Iris pigment epithelial cell (primary cell): ENCODE measurements at places on chromosomes 7 and 10.

DNA sequence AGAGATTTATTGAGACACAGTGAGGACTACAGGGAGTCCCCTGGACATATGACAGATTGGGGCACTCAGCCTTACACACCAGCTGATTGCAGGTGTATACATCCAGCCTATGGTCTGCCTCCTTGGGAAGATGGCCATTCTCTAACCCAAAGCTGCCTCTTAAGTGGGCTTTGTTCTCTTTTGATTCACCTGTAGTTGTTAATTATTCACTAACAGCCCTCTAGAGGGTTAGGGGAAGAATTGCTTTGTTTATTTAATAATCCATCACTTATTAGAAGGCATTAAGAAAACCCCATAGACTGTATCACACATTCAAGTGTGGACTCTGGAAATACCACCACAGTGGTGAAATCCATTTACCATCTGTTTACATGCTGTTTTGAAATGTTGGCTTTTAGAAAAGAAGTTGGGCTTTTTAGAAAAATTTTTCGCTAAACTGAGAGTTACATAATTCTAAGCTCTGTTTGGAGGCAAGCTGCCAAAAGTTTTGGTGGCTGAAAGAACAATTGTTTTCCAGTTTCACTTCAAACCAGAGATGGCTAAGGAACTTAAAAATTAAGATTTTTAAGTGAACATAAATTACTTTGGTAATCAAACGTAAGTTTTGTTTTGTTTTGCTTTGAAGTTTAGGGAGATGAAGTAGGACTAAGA, 379.1 kb downstream of the ADRA2A start:
- DNase-seq: no peak

GRCh38 chr10:1401071-1401965, 336.0 kb downstream of the ADARB2 start:
- DNase-seq: no peak

GRCh38 chr10:96470116-96470743, 43.5 kb downstream of the TLL2 start:
- DNase-seq: peak; percentile 57

DNA sequence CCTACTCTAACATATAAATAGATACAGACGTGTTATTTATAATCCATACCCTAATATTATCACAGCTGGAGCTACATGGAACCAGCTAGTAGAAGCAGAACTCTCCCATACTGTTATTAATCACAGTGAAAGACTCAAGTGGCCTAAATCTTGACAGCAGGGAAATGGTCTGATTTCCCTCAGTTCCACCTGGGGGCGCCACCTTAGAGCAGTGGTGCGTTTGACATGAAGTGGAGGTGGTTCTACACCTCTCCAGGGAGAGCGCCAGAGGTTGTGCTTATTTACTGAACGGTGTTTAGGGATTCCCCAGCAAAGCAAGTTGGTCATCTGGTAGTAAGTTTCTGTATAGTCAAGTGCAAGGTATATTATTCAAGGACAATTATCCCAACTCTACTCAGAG, 17.6 kb downstream of the DNTT start:
- DNase-seq: no peak

GRCh38 chr10:33968983-33969382, 634.5 kb upstream of the NRP1 start:
- DNase-seq: no peak

- DNase-seq: no peak
Observed at GRCh38 chr10:23106331-23107072, 11.1 kb downstream of the MSRB2 start.

GRCh38 chr7:18555968-18556367, 60.4 kb downstream of the HDAC9 start:
- DNase-seq: no peak

DNA sequence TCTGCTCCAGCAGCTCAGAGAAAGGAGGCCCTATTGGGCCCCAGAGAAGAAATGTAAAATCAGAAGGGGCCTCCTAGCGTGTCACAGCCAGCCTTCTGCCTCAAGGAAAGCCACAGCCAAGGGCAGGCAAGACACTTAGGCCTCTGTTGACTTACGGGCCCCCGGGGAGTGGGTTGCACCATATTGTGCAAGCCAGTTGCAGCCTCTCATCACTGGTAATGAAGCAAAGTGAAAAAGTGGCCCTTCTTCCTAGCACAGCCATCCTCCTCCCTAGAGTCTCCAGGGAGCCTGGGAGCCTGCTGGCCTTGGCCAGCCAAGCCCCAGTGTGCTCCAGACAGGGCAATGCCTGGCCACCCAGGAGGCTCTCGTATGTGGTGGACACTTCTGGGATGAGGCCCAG, 56.2 kb upstream of the GDF10 start:
- DNase-seq: no peak

GRCh38 chr10:102644646-102645387, 538 bp downstream of the TRIM8 start:
- peak; percentile 77 for DNase-seq

- no peak for DNase-seq
Observed at GRCh38 chr10:1652151-1652550, 85.2 kb downstream of the ADARB2 start.

- DNase-seq: no peak
Observed at GRCh38 chr7:50156706-50157105, 63.7 kb upstream of the ZPBP start.

GRCh38 chr7:105674200-105674920, 93.1 kb upstream of the EFCAB10 start:
- DNase-seq: no peak

DNA sequence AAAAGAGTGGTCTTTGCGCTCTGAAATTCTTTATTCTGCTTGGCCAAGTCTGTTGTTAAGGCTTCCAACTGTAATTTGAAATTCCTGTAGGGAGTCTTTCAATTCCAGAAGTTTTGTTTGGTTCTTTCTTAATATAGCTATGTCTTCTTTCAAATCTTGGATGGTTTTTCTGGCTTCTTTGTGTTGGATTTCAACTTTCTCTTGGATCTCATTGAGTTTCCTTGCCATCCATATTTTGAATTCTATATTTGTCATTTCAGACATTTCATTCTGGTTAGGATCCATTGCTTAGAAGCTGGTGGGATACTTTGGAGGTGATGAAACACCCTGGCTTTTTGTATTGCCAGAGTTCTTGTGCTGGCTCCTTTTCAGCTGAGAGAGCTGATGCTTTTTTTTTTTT, 55.5 kb downstream of the ZNF783 start:
- DNase-seq: no peak

GRCh38 chr7:1819259-1819841, 149.3 kb downstream of the ELFN1 start:
- no peak for DNase-seq

GRCh38 chr7:36064676-36065075, 88.4 kb upstream of the EEPD1 start:
- no peak for DNase-seq

DNA sequence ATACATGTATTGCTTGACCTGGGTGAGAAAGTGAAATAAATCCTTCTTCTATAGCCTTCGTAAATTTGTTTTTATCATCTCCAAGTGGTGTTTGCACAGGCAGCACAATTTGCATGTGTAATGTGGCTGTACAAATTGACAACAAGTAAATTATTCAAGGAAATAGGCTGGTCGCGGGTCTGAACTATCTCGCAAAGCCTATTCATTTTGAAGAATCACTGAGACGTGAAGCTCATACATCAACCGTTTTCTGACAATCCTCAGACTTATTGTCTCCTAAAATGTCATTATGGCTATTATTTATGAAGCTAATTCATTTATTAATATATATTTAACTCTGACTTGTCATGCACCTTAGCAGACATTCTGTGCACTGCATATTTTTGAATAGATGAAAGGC, 16.2 kb upstream of the FAM204A start:
- DNase-seq: no peak

GRCh38 chr7:20521243-20521642, 94.2 kb upstream of the ABCB5 start:
- no peak for DNase-seq

- no peak for DNase-seq
Observed at GRCh38 chr7:1237704-1238255, 5.1 kb downstream of the UNCX start.

GRCh38 chr10:47077386-47077785, 166.2 kb downstream of the PTPN20 start:
- DNase-seq: no peak

GRCh38 chr7:82726038-82726800, 282.6 kb upstream of the CACNA2D1 start:
- DNase-seq: no peak

GRCh38 chr7:106165337-106165736, 53.2 kb upstream of the SYPL1 start:
- DNase-seq: peak; percentile 60

DNA sequence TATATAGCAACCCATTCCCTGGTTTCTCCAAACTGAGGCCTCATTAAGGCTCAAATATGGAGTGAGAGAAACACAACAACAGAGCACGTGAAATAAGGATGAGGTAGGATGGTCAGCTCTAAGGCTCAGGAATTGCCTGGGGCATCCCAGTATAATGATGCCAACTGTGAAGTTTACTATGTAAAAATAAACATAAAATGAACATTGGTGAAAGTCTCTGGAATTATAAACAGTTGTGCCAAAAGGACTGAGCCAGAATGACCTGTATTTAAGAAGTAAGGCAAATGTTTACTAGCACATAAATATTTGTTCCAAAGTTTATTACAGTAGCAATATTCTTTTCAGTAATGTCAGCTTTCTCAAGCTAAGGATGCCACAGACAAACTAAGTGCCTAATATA, 64.6 kb downstream of the ZNF680 start:
- no peak for DNase-seq

DNA sequence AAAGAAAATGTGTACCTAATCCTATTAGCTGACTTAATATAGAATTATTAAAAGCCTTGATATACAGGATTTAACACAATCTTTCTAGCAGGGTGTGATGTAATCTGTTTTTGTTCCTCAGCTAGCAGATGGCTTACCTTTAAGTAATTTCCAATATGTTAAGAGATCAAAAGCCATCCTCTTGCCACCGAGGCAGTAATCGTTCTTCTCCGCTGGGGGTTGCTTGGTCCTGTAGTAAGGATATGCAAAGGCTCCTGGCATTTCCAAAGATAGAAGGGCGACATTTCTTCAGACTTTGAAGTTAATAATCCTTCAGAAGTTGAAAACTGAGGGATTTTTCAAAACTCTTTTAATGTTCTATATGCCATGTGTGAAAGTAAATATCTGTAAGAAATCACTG, 156.4 kb downstream of the FZD1 start:
- no peak for DNase-seq

- peak; percentile 70 for DNase-seq
Observed at GRCh38 chr10:78196964-78197363, 163.3 kb downstream of the RPS24 start.

GRCh38 chr7:87416682-87417587, 58.5 kb downstream of the ABCB4 start:
- DNase-seq: peak; percentile 62

GRCh38 chr7:39510864-39511354, 55.3 kb upstream of the YAE1 start:
- peak; percentile 73 for DNase-seq

DNA sequence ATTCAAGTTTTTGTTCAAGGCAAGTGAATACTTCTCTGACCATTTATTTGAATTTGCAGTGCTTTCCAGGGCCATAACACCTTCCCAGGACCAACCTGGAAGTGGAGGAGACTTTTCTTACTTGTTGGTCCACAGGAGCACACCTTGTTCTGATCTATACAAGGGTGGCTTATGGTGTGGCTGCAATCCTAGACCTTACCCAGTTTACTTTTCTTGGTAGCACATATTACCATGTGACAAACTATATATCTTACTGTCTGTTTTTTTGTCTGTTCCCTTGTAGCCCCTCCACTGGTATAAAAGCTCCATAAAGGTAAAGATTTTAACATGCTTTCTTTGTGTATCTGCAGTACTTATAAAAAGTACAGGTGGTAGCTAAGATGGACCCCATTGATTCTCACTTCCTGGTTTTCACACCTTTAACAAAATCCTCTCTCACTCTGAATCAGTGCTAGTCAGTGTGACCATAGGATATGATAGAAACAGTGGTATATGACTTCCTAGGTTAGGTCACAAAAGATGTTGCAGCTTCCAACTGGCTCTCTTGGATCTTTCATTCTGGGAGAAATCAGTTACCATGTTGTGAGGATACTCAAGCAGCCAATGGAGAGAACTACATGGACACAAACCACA, 5.6 kb upstream of the ASB4 start:
- DNase-seq: no peak

- peak; percentile 63 for DNase-seq
Observed at GRCh38 chr10:121927318-121927840, 452 bp downstream of the ATE1 start.

DNA sequence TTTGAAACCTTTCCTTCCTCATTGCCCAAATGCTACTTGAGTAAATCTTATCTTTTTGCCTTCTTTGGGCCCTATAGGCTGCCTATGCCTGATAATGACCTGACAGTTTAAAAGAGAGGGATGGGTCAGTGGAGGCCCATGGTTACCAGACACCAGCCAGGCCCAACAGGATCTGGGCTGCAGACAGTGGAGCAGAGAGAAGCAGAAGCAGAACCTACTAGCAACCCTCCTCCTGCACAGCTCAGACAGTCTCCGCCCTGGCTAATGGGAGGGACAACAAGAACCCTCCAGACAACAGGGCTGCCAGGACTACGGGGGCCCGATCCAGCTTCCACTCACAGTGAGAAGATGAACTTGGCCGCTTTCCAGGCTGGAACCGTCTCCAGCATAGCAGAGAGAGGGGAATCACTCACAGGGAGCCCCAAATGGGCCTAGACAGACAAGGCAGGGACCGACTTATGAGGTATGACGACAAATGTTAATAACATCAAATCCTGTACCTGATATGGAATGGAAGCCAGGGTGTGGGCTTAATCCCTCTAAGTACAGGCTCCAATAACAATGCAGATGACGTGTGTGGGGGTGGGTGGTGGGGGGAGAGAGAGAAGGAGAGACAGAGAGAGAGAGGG, 31.7 kb upstream of the DGKI start:
- DNase-seq: peak; percentile 62

DNA sequence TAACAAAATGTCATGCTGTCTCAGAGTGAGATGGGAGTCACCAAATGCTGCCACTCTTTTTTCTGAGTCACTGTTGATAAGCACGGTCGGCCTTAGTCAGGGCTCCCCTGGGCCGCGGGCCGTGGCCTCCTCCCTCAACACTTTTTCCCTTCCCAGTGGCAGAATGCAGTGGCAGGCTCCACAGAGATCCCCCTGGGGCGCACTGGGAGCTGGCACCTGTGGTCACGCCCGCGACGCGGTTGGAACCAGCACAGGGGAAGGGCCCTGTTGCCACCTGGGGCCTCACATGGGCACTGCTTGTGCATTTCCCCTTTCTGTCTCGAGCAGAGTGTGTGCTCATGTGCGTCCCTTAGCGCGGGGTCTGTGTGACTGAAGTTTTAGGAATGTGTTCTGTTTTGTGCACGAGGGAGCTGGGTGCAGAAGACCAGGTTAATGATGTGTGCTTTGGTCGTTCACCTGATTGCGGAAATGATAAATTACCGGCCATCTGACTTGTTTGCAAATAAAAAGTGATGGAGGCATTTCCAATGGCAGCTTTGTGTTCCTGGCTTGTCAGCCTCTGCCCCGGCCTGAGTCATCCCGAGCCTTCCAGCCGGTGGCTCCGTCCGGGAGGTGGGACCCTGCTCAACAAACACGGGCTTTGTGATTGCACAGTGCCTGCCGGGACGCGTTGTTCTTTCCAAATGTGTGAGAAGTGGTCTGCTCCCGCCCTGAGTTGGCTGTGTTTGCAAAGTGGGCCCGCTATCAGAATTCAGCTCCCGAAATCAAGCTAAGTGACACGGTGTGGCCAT, 100.7 kb downstream of the NKX6-2 start:
- peak; percentile 59 for DNase-seq

GRCh38 chr7:94618126-94618525, 37.8 kb downstream of the SGCE start:
- peak; percentile 28 for DNase-seq

GRCh38 chr7:95255691-95256090, 68.6 kb downstream of the PON1 start:
- no peak for DNase-seq
